ENCODE measurements at places on chromosomes 16 and 17. TPM values are rescaled to one million over a fixed set of nuclear protein-coding genes. Genes with fewer than 3 reads are reported as not detected.

SLC43A2 gene
- total RNA-seq, result 42.3 TPM

GRIN2A gene
- 5.3 TPM for total RNA-seq

PDE6G gene
- total RNA-seq, result 4.4 TPM

KRTAP2-1 gene
- not detected for total RNA-seq

PARD6A gene
- 3.9 TPM for total RNA-seq

HSBP1 gene
- total RNA-seq, result 107 TPM

MCRIP1 gene
- 95.2 TPM for total RNA-seq

TUBG1 gene
- 21.4 TPM for total RNA-seq

CNP gene
- 46.5 TPM for total RNA-seq

EFTUD2 gene
- 75.6 TPM for total RNA-seq

SLC5A11 gene
- total RNA-seq, result 3.7 TPM

TMC8 gene
- total RNA-seq, result 8.7 TPM

POLR2A gene
- 118 TPM for total RNA-seq

NBR1 gene
- 99.5 TPM for total RNA-seq

HBA2 gene
- 14,996 TPM for total RNA-seq

NAGS gene
- total RNA-seq, result 8.9 TPM

CCL15 gene
- total RNA-seq, result 1.2 TPM

ZNF423 gene
- total RNA-seq, result 31.5 TPM

SDR42E2 gene
- 0.18 TPM for total RNA-seq

SMIM5 gene
- 20.1 TPM for total RNA-seq

SHBG gene
- 2.6 TPM for total RNA-seq

SECTM1 gene
- total RNA-seq, result 3.6 TPM

KRT13 gene
- total RNA-seq, result 7.4 TPM

NPIPA2 gene
- not detected for total RNA-seq

KRTAP2-2 gene
- not detected for total RNA-seq

KIF2B gene
- not detected for total RNA-seq

UMOD gene
- 637 TPM for total RNA-seq

NGFR gene
- total RNA-seq, result 12.1 TPM

TRAF7 gene
- 40.6 TPM for total RNA-seq

GRB7 gene
- total RNA-seq, result 35.7 TPM

CDRT15 gene
- not detected for total RNA-seq

KRT32 gene
- total RNA-seq, result not detected

TTLL6 gene
- total RNA-seq, result 0.41 TPM

PRSS33 gene
- total RNA-seq, result 1.2 TPM

RUNDC3A gene
- total RNA-seq, result 6.0 TPM

NPTX1 gene
- 0.99 TPM for total RNA-seq

SPATA32 gene
- total RNA-seq, result 0.12 TPM

TRAPPC2L gene
- total RNA-seq, result 38.4 TPM

SPATA33 gene
- total RNA-seq, result 10.5 TPM

EFCAB5 gene
- total RNA-seq, result 0.82 TPM

KRTAP17-1 gene
- not detected for total RNA-seq

AANAT gene
- 0.41 TPM for total RNA-seq

HLF gene
- total RNA-seq, result 8.2 TPM

CDK5R1 gene
- total RNA-seq, result 2.3 TPM

METRNL gene
- total RNA-seq, result 111 TPM

FLCN gene
- total RNA-seq, result 85.7 TPM

HEATR9 gene
- not detected for total RNA-seq

All from metanephros (tissue), 2 donors.